ENCODE measurements at places on chromosomes 3 and 15. TPM values are rescaled to one million over a fixed set of nuclear protein-coding genes. Genes with fewer than 3 reads are reported as not detected.

GRCh38 chr3:15326037-15326436 is 6.3 kb downstream of the SH3BP5 start:
- no peak for DNase-seq

- DNase-seq: peak; percentile 29
Measured at GRCh38 chr3:188706176-188706575, 465.6 kb upstream of the TPRG1 start.

- DNase-seq: no peak
Measured at GRCh38 chr3:181326637-181327223, 337.2 kb upstream of the DNAJC19 start.

DNA sequence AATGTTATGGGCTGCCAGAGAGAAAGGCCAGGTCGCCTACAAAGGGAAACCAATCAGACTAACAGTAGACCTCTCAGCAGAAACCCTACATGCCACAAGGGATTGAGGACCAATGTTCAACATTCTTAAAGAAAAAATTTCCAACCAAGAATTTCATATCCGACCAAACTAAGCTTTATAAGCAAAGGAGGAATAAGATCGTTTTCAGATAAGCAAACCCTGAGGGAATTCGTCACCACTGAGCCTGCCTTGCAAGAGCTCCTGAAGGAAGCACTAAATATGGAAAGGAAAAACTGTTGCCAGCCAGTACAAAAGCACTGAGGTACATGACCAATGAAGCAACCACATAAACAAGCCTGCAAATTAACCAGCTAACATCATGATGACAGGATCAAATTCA is 33.1 kb downstream of the PYGO1 start:
- DNase-seq: no peak

- DNase-seq: no peak
Measured at GRCh38 chr15:60752973-60753720, 274.2 kb upstream of the ICE2 start.

- no peak for DNase-seq
Measured at GRCh38 chr15:70723927-70724326, 39.4 kb downstream of the UACA start.

- no peak for DNase-seq
Measured at GRCh38 chr3:53074366-53074696, 28.5 kb upstream of the SFMBT1 start.

- no peak for DNase-seq
Measured at GRCh38 chr15:60396560-60396957, 1.2 kb downstream of the ANXA2 start.

- DNase-seq: no peak
Measured at GRCh38 chr15:36898536-36899126, 201.7 kb downstream of the MEIS2 start.

DNA sequence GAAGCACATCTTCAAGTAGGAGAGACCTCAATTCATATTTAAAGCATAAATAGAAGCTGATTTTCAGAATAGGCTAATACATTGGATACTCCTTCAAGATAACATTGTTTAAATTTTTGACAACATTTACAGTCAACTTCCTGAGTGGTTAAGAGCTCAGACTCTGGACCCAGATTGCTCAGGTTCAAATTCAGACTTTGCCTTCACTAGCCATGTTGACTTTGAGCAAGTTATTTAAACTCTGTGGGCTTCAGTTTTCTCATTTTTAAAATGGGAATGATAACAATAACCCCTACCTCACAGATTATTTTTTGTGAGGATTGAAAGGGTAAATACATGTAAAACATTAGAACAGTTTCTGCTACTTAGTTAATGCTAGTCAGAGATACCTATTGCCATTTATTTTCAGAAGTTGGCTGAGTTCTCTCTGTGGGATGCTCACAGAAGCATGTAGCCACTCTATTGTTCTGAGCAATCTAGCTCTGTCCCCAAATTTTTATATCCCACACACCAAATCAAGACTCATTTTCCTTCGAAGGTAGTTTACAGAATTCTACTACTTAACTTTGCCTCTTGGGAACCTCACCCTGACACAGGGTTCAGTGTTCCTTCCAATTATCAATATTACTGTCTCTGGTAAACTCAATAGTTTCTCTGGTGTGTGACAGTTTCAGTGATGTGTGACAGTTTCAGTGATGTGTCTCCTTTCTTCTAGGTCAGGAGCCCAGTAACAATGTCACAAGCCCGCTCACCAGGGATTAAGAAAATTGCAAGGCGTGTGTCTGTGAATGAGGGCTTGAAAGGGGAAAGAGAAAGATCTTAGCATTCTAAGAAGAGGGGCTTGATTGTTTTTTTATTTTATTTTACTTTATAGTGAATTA is 79.4 kb upstream of the OSTN start:
- no peak for DNase-seq

DNA sequence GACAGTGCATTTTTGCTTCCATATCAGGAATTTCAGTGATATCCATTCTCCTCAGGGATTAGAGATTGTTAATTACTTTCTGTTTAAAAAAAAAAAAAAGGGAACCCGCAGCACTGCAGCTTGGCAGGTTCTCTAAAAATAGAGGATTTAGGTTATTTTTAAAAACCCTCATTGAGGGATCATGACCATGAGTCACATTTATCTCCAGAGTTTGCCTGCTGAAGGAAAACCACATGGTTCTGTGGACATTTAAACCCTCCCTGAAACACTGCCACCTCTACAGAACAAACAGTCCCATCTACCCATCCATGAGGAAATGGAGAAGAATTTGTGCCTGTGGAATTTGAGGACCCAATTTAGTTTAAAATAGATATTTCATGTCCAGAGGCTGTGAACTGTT is 66.2 kb upstream of the UBE2E1 start:
- peak; percentile 43 for DNase-seq

- DNase-seq: no peak
Measured at GRCh38 chr3:123080864-123081562, 14.2 kb downstream of the PDIA5 start.

DNA sequence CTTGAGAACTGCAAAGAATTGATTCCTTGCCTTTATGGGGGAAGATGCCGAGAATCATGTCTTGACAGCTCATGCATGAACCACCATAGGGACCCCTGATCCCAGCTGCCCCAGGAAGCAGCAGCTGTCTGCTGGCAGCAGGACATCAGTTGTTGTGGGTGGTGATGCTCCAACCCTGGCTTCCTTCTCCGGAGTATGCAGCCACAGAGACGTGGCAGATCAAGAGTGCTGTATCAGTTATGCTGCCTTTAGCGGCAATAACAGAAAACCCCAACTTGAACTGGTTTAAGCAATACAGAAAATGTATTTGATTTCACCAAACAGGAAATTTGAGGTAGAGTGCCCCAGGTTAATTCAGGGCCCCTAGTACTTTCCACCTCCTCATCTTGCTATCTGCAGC is 92.2 kb upstream of the TNFAIP8L3 start:
- DNase-seq: no peak

Gene LRRN1
- 77.3 TPM for total RNA-seq

Gene CPN2
- total RNA-seq: not detected
